Osteoblast (primary cell): ENCODE measurements at places on chromosomes 16 and 17. TPM values are rescaled to one million over a fixed set of nuclear protein-coding genes. Genes with fewer than 3 reads are reported as not detected.

C17orf50 gene
- not detected in 2 replicates for total RNA-seq

NSMCE1 gene
- 57.9 and 71.3 TPM in 2 replicates for total RNA-seq

C1QTNF8 gene
- not detected in 2 replicates for total RNA-seq

IGSF6 gene
- total RNA-seq = under 0.01 and 0.36 TPM in 2 replicates

CKLF gene
- 46.0 and 48.9 TPM in 2 replicates for total RNA-seq

ITPRIPL2 gene
- 58.6 and 59.4 TPM in 2 replicates for total RNA-seq
